NCI-H1092 (cell line): ENCODE measurements at places on chromosomes 13 and 19.

DNA sequence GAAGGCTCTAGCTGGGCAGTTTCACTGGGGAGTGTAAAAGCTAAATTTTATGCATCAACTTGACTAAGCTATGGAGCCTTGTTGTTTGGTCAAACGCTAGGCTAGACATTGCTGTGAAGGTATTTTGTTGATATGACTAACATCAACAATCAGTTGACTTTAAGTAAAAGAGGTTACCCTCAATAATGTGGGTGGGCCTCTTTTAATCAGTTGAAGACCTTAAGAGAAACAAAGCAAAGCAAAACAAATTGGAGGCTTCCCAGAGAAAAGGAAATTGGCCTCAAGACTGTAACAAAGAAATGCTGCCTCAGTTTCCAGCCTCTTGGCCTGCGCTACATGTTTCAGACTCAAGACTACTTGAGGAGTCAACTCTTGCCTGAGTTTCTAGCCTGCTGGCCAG lies 50.0 kb upstream of the TSC22D1 start:
- DNase-seq = no peak

GRCh38 chr19:46513461-46514236 lies 18.0 kb upstream of the PNMA8B start:
- DNase-seq = peak; percentile 46

DNA sequence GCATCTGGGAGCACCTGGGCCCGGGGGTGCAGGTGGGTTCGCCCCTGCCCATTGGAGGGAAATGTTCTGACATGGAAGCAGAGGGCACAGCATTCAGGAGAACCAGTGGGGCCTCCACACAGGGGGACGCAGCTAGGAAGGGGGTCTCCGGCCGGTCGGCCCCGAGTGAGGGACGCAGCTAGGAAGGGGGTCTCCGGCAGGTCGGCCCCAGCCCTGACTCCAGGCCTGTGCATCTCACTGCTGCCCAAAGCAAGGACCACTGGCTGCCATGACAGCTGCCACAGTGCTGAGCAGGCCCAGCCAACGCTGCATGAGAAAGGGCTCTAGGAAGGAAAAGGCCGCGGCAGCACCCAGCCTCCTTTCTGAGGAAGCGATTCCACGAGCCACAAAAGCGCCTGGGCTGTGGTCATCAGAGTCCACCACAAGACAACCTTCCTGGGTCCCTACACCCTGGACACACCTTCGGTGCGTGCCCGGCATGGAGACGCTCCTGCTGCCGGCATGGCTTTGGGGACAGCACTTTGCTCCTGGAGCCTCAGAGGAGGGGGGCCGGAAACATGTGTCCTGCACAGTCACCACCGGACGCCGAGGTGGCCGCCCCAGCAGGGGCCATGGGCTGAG lies 9.7 kb downstream of the RASA3 start:
- no peak for DNase-seq

DNA sequence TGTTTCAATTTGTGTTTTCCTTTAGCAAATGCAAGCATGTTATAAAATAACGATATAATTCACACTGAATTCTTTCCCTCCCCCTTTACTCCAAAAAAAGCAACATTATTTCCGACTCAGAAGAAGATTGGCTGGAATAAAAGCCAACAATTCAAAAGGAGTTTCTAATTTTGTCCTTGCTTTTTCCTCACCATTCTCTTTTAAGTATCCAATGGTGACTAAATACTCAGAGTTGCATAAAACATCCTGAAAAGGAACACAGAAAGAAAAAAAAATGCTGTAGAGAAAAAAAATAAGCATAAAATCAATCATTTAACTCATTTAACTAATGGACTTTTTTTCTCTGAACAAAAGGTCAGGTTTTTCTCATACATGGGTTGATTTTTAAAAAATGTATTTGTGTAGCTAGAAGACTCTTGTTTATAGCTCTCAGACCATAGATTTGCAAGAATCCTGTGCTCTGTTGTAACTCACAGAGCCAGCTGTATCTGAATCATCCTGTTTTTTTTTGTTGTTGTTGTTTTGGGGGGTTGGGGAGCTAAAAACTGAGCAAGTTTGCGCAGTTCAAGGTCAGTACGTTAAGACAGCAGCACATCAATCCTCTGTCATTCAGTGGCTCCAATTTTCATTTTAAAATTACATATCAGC lies 108.1 kb downstream of the PCDH17 start:
- no peak for DNase-seq

- DNase-seq = no peak
Measured at GRCh38 chr13:112962396-112962795, 6.6 kb upstream of the MCF2L start.

DNA sequence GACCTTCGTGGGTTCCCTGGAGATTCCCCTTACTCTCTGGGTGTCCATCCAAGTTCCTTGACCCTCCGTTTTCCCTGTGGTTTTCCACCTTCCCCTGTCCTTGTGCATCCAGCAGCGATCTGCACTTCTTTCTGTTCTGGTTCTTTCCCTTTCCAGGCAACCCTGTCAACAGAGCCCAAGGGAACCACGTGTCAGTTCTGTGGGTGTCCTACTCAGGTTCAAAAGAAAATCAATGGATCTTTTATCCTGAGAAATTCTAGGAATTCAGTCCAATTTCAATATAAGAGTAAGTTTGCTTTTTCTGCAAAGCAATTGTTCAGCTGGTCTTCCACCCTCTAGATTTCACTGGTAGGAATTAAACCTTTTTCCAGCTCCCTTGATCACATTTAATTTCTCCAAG lies 1394.8 kb upstream of the SLC10A2 start:
- DNase-seq = no peak

DNA sequence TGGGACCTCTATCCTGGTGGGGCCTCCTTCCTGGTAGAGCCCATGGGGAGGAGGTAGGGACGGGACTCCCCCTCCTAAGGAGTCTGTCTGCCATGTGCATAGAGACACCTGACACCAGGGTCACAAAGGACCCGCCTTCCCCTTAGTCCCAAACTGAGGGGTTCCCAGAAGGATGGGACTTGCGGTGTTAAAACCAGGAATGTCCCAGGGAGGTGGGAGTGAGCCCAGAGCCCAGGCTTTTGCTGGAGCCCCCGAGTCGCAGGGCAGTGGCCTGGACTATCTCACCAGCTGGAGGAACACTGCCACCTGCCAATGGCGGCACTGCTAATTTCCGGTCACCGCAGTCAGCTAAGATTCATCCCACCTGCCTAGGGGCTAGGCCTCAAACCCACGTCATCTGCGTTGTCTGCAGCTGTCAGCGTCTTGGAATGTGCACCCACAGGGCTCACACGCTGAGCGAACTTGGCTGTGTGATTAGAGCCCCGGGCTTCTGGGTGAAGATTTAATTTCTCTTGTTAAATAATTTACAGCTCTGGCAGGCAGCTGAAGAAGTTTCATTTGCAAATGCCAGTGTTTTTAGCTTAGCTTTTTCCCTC lies 31.9 kb upstream of the ATP11A start:
- no peak for DNase-seq

DNA sequence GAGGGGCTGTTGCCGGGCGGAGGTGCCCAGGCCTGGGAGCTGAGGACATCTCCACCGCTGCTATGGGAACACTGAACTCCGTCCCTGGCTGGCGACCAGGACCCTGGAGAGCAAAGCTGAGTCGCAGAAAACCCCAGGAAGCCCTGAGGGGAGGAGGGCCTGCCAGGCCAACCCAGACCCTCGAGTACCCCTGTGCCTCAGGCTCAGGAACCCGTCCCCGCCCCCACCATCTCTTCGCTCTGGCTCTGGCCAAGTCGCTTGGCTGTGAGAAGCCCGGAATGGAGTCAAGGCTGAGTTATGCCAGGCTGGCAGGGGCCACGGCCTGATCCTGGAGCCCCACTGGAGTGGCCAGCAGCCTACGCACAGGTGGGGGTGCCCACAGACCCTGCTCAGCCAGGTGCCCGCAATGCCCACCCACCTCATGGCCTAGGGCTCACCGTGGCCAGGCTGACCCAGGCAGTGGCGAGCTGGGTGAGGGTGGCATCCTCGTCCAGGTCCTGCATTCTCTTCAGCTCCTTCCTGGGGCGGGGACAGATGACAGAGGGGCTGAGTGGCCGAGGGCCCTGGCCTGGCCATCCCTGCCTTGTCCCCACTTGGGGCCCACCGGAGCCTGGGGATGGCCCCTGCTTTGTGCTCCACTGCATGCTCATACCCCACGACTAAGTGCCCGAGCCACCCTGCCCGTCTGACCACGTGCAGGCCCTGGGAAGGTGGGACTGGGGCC lies 8.5 kb upstream of the CERS1 start:
- no peak for DNase-seq

DNA sequence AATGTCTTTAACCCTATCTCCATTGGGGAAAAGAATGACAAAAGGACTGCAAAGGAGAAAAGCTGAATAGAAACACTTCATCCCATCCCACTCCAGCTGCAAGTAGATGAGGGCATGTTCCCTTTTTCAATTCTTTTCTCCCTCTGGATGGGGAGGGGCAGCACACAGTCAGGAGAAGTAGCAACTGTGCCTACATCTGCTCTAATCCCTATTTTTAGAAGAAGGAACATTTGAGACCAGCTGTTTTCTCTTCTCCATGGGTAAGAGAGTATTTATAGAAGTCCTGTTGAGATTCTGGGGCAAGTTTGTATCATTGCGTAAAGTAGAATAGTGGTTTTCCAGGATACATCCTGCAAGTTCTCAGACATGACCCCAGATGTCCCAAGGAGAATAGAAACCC lies 9.3 kb upstream of the GTF3A start:
- DNase-seq = no peak

GRCh38 chr13:111183087-111183645 lies 68.1 kb downstream of the ARHGEF7 start:
- no peak for DNase-seq

GRCh38 chr19:35027851-35028599 lies 2.2 kb upstream of the SCN1B start:
- DNase-seq = no peak

DNA sequence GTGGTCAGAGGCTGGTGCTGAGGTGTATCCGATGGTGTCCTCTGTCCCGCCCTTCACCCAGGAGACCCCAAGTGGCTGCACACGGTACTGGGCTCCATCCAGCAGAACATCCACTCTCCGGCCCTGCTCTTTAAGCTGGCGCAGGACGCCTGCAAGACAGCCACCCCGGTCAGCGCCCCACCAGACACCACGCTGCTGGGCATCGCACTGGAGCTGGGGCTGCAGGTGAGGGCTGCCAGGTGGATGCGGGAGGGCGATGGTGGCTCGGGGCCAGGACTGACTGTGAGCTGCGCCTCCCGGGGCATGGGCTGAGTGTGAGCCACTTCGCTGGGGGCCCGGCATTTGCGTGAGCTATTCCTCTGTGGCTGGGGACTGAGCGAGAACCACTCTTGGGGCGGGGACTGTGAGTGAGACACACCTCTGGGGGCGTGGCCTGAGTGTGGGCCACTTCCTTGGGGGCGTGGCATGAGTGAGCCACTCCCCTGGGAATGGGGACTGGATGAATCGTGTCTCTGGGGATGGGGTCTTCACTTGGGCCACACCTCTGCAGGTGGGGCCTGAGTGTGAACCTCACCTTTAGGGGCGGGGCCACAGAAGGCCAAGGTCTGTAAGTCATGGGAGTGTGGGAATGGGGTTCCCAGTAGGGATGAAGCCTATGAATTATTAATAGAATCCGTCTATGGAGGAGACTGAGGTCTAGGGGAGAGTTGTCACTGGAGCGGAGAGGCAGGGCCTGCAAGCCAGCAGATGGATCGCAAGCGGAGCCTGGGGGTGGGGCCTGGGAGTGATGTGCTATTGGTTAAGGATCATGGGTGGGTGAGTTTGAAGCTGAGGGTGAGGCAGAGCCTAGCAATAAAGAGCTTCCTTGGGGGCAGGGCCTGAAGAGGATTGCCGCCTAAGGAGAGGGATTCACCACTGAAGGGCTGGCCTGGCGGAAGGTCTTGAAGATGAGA lies 30.5 kb downstream of the ZSWIM4 start:
- DNase-seq = no peak

- DNase-seq = no peak
Measured at GRCh38 chr13:42970824-42971690, 21.0 kb downstream of the EPSTI1 start.

DNA sequence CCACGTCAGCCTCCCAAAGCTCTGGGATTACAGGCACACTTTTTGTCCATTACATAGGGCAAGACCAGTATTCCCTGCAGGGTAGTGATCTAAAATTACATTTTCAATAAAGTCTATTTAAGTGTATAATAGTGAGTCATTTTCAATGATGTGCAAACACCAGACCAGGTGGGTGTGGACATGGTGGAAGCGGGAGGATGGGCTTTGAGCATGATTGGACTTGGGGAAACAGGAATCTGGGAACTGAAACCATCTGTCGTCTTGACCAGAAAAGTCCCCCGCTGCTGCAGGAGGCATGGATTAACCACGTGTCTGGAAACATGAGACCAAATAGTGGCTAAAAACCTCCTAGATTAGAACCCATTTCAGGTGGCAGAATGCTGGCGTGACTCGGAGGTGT lies 4.9 kb downstream of the FXYD3 start:
- DNase-seq = no peak

DNA sequence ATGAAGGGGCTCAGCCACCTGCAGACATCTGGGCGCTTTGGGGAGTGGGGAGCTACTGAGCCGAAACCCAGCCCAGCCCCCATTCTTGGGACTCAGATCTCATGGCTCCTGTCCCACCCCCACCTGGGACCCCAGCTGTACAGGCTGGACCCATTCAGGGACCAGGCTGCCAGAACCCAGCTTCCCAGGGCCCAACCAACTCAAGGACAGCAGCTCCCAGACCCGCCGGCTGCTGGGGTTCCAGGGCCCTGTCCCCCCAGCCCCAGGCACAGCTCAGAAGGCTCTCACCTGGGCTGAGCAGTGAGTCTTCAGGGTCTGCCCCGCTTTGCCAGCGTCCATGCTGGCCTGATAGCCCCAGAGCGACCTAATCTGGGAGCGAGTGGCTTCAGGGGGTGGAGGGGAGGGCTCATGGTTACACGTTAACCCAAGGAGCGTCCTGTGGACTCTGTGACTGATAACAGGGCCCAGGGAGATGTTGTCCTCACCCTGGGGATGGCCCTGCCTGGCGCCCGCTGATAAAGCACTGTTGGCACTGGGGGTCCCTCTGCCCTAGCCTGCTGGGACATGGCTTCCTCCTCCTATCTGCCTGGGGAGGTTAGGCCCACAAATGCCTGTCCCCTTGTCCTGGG lies at the start of gene TMEM86B:
Gene TMEM86B, minus strand, starts transcription at position 361 of the 629 bp plus-strand sequence. Its CDS starts 22 bp downstream, at position 339.
- no peak for DNase-seq

- no peak for DNase-seq
Measured at GRCh38 chr19:36210497-36210896, 4.0 kb downstream of the ZNF565 start.

- DNase-seq = no peak
Measured at GRCh38 chr13:22210134-22210930, 539.5 kb downstream of the FGF9 start.

GRCh38 chr13:108827646-108828045 lies 198.2 kb downstream of the MYO16 start:
- DNase-seq = no peak

- DNase-seq = no peak
Measured at GRCh38 chr13:76879203-76879882, 6.9 kb downstream of the KCTD12 start.

DNA sequence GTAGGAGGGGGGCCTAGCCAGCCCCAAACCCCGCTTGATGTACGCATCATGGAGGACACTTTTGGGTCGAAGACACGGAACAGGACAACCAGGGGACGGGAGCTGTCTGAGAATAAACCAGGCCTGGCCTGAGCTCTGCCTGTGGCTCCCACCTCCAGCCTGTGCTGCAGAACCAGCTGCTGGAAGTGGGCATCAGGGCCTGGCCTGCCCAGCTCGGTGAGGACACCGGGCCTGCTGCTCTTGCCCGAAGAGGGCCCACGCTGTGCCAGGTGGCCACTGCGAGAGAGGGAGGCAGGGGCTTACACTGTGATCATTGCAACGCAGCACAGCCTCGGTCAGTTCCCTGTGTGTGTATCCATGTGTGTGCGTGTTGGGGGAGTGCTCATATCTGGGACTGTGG lies 34.6 kb downstream of the CEBPG start:
- DNase-seq = no peak
